Tongue (tissue), 3 donors: ENCODE measurements at places on chromosomes 6 and 20.

- DNase-seq: no peak
Observed at GRCh38 chr6:28776269-28777146, 147.3 kb downstream of the TRIM27 start.

DNA sequence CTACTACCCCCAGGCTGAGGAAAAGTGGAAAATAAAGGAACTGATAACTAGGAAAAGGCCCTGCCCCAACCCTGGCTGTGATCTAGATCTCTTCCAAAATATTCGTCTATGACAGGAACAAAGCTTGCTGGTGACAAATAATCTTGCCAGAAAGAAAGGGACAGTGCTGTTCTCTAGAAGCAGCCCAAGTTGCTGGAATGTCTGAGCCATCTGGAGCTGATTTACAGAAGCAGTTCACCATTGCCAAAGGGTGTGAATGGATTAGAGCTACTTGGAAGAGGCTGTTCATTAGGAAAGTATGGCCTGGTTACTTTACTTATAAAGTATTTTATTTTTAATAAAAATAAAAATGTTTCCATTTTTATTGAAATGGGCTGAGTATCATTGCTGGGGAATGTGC, 146.3 kb downstream of the EPM2A start:
- DNase-seq: no peak

DNA sequence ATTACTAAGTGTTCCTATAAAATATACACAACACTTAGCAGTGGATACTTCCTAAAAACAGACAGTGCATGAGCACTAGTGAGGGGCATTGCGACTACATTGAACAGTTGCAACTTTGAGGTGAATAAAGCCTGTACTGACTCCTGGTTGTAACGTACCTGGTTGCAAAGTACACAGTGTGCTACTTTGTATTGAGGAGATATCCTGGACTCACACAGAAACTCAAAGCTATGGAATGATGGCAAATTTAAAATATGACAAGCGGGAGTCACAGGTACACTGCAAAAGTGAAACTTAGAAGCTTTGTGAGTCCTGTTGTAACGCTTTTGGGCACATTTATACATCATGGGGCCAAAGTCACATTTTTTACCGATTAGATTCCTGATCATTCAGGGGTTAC, 55.6 kb upstream of the HLA-A start:
- no peak for DNase-seq

- no peak for DNase-seq
Observed at GRCh38 chr6:145070791-145071190, 664.5 kb downstream of the EPM2A start.

GRCh38 chr20:51185277-51185676, 162.4 kb upstream of the KCNG1 start:
- DNase-seq: no peak

GRCh38 chr20:46022411-46023147, 6.4 kb upstream of the SLC12A5 start:
- DNase-seq: peak; percentile 48

GRCh38 chr6:42400886-42401612, 50.7 kb downstream of the TRERF1 start:
- DNase-seq: no peak

DNA sequence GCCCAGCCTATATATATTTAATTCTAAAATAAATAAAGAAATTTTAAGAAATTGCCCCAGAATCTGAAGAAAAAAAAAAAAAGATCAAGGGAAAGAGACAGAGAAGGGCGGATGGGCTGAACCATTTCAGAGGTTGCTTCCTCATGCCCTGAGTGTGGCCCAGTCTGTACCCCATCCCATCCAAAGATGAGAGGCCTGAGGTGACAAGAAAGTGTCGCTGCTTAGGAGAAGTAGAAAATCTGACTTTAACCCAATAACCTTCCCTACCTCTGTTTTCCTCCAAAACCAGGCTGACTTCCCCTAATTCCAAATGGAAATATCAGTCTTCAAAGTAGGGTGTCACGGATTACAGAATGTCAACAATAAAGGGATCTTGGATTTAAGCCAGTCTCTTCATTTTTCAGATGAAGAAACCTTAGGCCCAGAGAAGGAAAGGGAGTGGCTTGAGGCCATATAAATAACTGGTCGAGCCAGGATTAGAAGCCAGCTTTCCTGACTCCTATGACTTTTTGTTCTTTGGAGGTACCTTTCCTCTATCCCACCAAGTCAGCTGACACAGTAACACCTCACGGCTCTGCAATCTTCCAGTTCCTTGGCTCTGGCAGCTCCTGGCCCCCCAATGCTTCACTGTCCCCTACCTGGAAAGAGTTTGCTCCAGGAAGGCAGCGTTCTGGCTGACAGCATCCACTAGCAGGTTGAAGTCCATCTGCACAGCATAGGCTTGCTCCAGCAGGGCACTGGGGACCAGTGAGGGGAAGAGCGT, 10.1 kb downstream of the GSS start:
- no peak for DNase-seq

- no peak for DNase-seq
Observed at GRCh38 chr20:4711511-4711910, 10.2 kb upstream of the PRND start.

DNA sequence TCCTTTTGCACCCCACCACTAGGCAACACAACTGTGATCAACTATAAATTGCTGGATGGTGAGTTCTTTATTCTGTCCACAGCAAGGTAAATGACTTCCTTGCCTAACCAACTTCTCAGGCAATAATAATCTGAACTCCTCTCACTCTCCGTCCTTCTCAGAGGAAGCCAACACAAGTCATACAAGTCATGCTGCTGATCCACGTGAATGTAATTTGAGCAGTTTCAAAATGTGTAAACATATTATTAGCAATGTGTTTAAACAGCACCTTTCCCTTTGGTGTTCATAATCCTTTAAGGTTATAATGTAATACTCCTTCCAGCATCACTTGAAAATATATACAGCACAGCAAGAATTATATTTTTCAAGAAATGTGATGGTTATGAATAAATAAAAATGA, 127.9 kb downstream of the QRSL1 start:
- peak; percentile 17 for DNase-seq

- no peak for DNase-seq
Observed at GRCh38 chr6:36025260-36025931, 955 bp upstream of the SLC26A8 start.

DNA sequence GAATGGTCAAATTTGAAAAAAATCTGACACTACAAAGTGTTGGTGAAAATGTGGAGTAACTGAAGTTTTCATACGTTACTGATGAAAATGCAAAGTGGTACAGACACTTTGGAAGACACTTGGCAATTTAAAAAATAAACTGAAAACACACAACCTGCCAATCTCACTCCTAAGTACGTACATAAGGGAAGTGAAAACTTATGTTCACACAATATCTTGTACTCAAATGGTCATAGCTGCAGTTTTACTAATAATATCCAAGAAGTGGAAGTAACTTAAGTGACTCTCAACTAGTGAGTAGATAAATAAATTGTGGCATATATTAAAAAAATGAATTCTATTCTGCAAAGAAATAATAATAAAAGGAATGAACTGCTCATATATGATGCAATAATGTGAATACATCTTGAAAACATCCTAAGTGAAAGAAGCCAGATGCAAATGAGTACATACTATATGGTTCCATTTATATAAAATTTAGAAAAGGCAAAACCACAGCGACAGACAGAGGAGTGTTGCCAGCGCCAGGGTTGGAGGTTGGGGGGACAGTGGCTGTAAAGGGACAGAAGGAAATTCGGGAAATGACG, 198.2 kb downstream of the ERMARD start:
- no peak for DNase-seq

DNA sequence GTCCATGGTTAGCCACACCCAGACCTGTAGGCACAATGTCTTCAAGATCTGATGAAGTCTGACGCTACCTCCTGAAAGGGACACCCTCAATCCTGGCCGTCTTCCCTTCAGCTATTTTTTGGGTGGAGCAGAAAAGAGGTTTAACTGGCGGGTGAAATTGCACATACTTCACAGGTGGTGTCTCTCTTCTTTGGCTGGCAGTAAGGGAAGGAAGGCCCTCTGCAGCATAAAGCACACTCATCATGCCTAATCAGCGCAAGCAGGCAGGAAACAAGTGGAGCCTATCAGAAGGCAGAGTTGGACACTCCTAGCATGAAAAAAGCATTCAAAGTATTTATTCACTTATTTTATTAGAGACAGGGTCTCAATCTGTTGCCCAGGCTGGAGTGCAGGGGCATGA, 32.9 kb downstream of the PNLDC1 start:
- DNase-seq: no peak

DNA sequence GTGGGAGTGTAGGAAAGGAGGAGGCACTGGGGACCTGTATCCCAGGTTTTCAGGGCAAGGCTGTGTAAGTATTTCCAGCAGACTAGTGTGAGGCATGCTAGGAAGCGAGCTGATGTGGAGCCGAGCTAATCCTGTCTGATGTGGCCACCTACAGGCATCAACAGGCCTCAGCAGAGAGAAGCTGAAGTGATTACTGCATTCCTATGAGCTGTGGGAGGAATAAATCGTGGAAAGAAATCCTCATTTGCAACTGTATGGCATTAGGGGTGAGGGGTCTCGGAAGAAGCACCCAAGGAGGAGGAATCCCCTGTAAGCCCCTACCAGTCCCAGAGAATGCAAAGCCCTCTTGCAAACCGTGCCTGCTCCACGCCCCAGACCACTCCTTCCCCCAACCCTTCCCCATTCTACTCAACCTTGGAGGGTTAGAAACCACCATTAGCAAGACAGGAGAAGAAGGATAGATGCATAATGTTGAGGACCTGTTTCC, 41.6 kb downstream of the C6orf15 start:
- DNase-seq: peak; percentile 76

- no peak for DNase-seq
Observed at GRCh38 chr6:100491952-100492670, 27.4 kb upstream of the SIM1 start.

GRCh38 chr20:49169547-49169946, 18.6 kb downstream of the STAU1 start:
- DNase-seq: no peak

GRCh38 chr20:50541606-50542041, 31.4 kb downstream of the PTPN1 start:
- no peak for DNase-seq

- no peak for DNase-seq
Observed at GRCh38 chr6:139763468-139764210, 389.2 kb upstream of the CITED2 start.

- DNase-seq: peak; percentile 74
Observed at GRCh38 chr20:44166477-44166876, 20.5 kb downstream of the JPH2 start.

GRCh38 chr6:20098267-20098876, 113.9 kb downstream of the MBOAT1 start:
- DNase-seq: peak; percentile 49

- DNase-seq: no peak
Observed at GRCh38 chr6:53044071-53044470, 21.1 kb upstream of the FBXO9 start.

- no peak for DNase-seq
Observed at GRCh38 chr20:29306390-29307072, 1950.9 kb upstream of the DEFB115 start.

- no peak for DNase-seq
Observed at GRCh38 chr20:60467771-60468170, 509.5 kb downstream of the CDH26 start.

DNA sequence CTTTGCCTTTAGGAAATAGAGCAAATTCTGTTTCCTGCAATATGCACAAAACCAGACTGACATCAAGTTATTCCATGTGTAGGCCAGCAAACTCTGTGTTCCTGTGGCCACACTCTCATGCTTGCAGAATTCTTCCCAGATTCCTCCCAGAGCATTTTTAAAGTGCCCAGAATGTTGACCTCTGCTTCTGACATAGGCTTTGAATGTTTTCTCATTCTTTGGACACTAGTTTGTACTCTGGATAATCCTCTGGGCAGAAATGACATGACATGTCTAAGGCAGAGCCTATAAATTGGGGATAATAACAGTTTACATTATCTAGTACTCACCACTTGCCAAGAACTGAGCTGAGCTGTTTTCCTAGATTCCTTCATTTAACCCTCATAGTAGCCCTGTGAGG, 9.2 kb upstream of the EFHC1 start:
- DNase-seq: no peak

DNA sequence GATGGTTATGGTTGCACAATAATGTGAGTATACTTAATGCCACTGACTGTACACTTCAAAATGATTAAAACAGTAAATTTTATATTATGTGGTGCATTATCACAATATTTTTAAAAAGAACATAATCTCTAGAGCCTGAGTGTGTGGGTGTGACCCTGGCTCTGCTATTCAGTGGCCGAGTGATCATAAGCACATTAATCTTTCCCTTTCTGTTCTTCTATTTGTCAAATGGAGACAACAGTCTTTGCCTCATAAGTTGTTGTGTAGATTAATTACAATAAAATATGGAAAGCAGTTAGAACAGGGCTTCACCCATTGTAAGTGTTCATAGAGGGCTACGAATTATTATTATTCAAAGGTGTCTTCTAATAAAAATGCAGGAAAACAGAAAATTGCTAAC, 548.6 kb downstream of the HTR1B start:
- DNase-seq: no peak

DNA sequence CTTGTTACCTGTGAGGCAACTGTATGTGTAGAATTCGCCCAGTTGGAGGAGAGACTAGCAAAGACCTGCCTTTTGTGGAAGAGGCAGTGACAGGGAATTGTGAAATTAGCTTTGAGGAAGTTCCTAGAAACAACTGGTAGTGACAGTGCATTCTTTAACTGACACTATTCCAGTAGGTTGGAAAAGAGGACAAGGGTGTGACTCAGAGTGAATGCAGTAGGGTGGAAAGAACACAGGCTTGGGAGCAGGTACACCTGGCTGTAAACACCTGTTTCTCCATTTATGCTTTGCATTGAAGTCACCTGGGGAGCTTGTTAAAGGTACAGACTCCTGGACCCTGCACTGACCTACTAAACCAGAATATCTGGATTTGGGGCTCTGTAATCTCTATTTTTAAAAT, 295.7 kb downstream of the PHACTR1 start:
- DNase-seq: no peak

- no peak for DNase-seq
Observed at GRCh38 chr6:32129297-32130088, 595 bp downstream of the FKBPL start.

GRCh38 chr6:36829919-36830544, 9.2 kb downstream of the CPNE5 start:
- peak; percentile 93 for DNase-seq

- DNase-seq: no peak
Observed at GRCh38 chr20:60087563-60088105, 129.4 kb downstream of the CDH26 start.

DNA sequence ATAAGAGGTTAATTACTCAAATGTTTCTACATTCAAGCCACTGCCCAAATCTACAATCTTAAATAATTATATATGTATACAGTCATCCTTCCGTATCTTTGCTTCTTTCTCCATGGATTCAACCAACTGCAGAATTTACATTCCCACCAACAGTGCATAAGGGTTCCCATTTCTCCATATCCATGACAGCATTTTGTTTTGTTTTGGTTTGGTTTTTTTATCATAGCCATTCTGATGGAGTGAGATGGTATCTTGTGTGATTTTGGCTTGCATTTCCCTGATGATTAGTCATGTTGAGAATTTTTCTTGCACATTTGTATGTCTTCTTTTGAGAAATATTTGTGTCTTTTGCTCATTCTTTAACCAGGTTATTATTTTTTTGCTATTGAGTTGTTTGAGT, 198.5 kb downstream of the C6orf118 start:
- DNase-seq: no peak
